WTC11 (cell line): ENCODE measurements at places on chromosomes 5 and 9. TPM values are rescaled to one million over a fixed set of nuclear protein-coding genes. Genes with fewer than 3 reads are reported as not detected.
A peak's percentile ranks its signal among the peaks of the same experiment; 100 is the strongest.

The EQTN gene
- 0.66 to 1.4 TPM (median 0.81 TPM) in 3 replicates for total RNA-seq

The SLC2A6 gene
- total RNA-seq: 13.4 to 16.6 TPM (median 14.2 TPM) in 3 replicates

The FANCG gene
- total RNA-seq: 80.9 to 108 TPM (median 89.1 TPM) in 3 replicates

The SLCO6A1 gene
- 0.39 to 0.64 TPM (median 0.42 TPM) in 3 replicates for total RNA-seq

The CARTPT gene
- not detected in 3 replicates for total RNA-seq

The CATSPER3 gene
- total RNA-seq: 0.34 to 0.44 TPM (median 0.37 TPM) in 3 replicates

The IL4 gene
- not detected in 3 replicates for total RNA-seq

GRCh38 chr5:2946315-2946714 lies 194.8 kb upstream of the IRX2 start:
- DNase-seq: no peak

DNA sequence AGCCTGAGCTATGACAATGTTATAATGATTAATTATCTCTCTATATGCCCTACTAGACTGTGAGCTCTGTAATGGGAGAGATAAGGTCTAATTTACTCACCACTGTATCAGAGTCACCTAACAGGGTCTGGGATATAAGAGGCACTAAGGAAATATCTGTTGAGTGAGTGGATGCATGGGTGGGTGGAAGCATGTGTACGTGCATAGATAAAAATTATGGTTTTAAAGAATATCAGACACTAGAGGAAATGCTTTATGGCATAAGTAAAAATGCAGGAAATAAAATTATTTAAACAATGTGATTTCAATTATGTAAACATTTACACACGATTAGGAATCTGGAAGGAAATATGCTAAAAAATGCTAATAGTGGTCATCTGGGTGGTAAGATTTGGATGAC lies 137.8 kb downstream of the SPOCK1 start:
- no peak for DNase-seq

- DNase-seq: peak; percentile 19
Observed at GRCh38 chr5:4230786-4231641, 635.4 kb downstream of the IRX1 start.

GRCh38 chr5:78213799-78214198 lies 80.7 kb downstream of the AP3B1 start:
- no peak for DNase-seq

DNA sequence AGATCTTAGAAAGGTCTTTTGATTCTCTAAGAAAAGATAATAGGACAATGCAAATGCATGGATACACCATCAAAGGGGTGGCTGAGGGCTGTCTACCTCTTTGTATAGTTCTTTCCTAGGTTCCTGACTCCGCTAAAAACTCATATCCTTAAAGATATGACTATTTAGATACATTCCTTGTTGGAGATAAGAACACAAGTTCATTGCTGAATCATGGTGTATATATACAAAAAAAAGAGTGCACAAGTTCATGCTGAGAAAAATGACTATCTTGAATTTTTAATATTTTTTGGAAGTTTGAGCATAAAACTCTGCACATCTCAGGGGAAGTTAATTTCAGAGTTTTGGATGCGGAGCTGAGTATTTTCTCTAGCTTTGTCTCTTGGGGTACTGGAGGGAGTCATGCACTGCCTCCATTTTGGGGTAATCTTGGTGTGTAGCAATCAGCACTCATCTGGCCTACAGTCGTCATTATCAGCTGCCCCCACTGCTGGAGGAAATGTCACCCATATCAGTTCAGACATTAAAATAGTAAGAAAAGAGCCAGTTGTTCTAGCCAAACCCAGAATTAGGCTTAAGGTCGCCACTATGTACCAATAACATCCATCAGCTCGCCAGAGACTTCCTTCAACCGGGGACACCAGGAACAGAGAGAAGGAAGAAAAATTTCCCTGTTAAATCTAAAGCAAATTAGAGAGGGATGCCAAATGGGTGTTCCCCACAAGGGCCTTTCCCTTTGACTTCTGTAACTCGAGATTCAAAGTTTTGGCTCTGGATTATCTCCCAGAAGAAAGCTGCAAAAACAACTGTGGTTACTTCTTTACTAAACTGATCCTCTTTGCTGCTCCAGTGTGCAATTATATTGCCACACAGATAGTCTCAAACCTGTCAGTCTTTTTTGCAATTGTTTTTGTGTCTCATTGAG lies 49.0 kb downstream of the PTTG1 start:
- no peak for DNase-seq

- no peak for DNase-seq
Observed at GRCh38 chr5:67802766-67803165, 412.8 kb upstream of the PIK3R1 start.

DNA sequence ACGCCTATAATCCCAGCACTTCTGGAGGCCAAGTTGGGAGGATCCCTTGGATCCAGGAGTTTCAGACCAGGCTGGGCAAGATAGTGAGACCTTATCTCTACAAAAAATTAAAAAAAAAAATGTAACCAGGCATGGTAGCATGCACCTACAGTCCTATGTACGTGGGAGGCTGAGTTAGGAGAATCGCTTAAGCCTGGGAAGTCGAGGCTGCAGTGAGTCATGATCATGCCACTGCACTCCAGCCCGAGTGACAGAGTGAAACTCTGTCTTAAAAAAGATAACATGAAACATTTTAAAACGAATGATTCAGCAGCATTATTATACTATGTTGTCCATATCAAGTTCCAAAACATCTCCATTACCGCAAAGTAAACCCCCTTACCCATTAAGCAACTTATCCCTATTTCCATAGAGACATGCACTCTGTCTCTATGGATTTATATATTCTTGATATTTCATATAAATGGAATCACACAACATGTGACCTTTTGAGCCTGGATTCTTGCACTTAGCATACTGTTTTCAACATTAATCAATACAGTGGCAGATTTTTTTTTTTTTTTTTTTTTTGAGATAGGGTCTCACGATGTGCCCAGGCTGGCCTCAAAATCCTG lies 56.9 kb upstream of the MTMR12 start:
- DNase-seq: no peak

DNA sequence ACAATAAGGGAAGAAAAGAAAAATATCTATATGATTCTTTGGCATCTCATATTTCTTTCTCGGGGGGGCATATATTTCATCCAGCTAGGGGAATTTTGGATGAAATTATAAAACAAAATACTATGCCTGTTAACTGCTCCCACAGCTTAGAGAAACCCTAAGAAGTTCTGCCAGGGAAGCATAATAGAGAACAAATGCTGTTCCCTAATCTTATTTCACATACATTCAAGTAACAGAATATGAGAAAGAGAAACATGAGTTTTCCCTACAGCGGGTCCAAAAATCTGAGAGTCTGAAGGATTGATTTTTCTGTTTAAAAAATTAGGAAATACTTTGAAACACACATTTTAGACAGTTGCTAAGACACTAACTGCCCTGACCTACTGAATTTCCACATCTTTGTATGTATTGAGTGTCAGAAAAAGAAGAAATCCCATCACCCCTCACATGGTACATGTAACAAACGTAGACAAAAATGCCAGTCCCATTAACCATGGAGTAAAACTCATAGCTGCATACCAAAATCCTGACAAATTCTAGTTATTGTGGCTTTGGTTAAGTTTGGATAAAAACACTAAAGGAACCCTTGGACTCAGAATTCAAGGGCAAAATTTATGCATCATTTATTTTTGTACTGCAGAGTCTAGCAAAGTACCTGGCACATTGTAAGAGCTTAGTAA lies 620.2 kb upstream of the DMAC1 start:
- DNase-seq: no peak

- DNase-seq: no peak
Observed at GRCh38 chr5:170368586-170368985, 20.6 kb downstream of the KCNMB1 start.

GRCh38 chr5:63233911-63234310 lies 655.3 kb downstream of the LRRC70 start:
- no peak for DNase-seq

DNA sequence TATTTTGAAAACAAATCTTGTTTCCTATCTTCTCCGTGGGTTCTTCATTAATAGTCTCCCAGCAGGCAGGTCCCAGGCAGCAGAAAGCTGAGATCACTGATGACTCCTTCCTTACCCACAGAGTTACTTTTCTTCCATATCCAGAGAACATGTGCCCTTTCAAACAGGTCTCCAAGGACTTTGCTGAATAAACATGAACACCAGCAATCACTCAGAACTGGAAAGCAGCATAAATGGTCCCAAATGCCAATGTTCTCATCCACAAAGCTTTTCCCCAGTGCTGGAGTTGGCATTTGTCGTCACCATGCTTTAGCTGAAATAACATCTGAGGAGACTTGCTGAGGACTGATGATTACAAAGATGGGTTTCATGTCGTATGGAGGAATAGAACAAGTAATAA lies 134.0 kb downstream of the YIPF5 start:
- DNase-seq: no peak

DNA sequence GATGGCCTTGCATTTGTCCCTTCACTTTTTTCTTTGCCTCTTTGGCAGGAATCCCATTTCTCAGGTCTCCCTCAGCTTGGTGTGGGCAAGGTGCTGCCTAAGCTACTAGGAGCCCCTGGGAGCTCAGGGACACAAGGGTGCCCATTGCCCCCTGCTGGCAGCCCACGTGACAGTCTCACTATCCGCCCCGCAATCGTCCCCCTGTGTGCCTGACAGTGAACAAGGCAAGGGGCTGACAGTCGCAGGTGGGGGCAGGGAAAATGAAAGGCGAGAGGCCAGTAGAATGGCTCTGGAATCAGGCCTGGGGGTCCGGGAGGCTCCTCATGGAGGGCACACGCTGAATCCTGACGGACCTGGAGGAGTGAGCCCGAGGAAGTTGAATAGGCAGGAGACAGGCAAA lies 2.0 kb upstream of the PCDH12 start:
- DNase-seq: peak; percentile 54

GRCh38 chr5:33281431-33281843 lies 159.3 kb upstream of the TARS1 start:
- DNase-seq: no peak

- DNase-seq: peak; percentile 34
Observed at GRCh38 chr9:38008168-38009034, 60.6 kb downstream of the SHB start.

DNA sequence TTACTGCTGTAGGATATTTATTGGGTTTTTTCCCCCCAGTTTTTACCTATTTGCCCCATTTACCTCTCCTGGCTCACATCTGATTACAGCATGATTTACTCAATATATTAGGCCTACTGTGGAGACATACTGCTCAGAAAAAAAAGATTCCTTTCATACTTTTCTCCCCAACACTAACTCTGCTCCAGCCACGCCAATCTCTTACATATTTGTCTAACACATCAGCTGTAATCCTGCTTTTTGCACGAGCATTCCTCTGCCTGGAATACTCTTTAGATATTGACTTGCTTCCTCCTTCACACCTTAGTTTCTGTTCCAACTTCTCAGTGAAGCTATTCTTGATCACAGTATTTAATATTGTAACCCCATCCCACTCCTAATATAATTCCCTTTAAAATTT lies 158.1 kb upstream of the VCAN start:
- no peak for DNase-seq

DNA sequence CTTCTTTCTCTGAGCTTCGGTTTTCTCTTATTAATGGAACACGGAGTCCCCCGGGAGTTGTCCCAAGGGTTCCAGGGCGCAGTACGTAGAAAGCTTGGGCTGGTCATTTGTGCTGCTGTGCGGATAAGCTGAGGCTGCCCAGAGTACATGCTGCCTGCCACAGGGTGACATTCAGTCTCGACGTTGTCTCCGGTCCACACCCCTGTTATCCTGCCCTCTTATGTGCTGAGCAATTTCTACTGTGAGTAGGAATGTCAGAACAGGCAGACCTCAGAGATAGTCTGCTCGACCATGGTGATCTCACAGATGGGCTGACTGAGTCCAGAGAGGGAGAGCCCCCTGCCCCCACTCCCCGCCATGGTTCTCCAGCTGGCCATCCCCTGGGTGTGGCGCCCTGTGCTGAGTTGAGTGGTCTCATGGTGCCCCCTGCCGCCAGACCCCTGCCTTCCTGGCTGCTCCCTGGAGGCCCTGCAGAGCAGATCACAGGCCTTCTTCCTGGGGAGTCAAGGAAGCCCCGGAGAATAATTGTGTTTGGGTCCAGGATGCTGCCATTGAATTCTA lies 124.0 kb downstream of the RGS3 start:
- DNase-seq: peak; percentile 74
